ENCODE measurements at places on chromosomes 5 and 9.

DNA sequence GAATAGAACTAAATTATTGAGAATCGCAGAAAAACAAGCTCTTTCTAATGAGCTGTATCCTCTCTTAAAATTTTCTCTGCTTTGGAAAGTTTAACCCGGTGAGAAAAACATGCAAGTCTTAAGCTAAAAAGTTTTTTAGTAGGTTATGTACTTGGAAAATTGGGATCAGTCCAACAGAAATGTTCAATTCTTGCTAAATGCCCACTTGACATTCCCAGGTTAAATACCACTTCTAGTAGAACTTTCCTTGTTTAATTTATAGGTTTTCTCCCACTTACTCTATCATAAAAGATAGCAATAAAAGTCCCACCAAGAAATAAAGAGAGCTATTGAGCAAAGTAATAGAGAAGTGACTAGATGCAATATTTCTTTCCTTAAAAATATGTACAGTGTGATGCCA, 157.1 kb downstream of the CCDC192 start:
- no peak for DNase-seq

- no peak for DNase-seq
Measured at GRCh38 chr9:135616619-135617537, 22.5 kb downstream of the GLT6D1 start.

- DNase-seq, result no peak
Measured at GRCh38 chr5:178573216-178573615, 17.0 kb downstream of the COL23A1 start.

DNA sequence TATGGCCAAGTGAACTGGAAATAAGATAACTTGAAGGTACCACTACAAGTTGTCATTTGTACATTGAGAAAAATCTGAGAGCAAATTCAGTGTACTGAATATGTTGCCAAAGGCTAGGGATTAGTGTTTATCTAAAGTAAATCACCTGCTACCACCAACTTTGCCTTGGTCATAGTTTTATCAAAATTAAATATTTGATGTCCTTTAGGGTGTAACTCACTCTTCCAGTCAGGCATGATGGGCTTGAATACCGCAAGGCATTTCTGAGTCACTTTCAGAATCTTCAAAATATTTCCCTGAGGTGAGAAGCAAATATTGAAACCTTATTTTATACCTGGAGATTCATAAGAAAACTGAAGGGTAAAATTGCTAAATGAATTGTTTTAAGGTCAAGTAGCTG, 1338.6 kb upstream of the ACO1 start:
- no peak for DNase-seq

GRCh38 chr5:61768692-61769281, 436.7 kb downstream of the ZSWIM6 start:
- DNase-seq, result no peak

- no peak for DNase-seq
Measured at GRCh38 chr5:109830955-109831502, 141.3 kb downstream of the MAN2A1 start.

All from AG04450 (cell line).